ENCODE measurements at places on chromosomes 11 and 22.
A peak's percentile ranks its signal among the peaks of the same experiment; 100 is the strongest.

GRCh38 chr11:110793556-110793955 lies 81.3 kb upstream of the ARHGAP20 start:
- no peak overlapping the region for H3K27ac ChIP-seq
- no peak for DNase-seq
- H3K4me3 ChIP-seq, result no peak overlapping the region
- no peaks in the 10 kb centered on the region for H3K36me3 ChIP-seq
- H3K27me3 ChIP-seq, result no peaks in the 10 kb centered on the region

GRCh38 chr22:17241576-17242330 lies 22.5 kb upstream of the ADA2 start:
- H3K4me3 ChIP-seq, result no peak overlapping the region
- H3K4me1 ChIP-seq, result no peaks in the 10 kb centered on the region
- H3K27ac ChIP-seq, result no peak overlapping the region
- no peaks in the 10 kb centered on the region for H3K36me3 ChIP-seq
- no peak for DNase-seq

GRCh38 chr11:117973503-117973860 lies 12.7 kb upstream of the IL10RA start:
- no peak overlapping the region for H3K4me3 ChIP-seq
- H3K36me3 ChIP-seq, result no peaks in the 10 kb centered on the region
- no peak for DNase-seq
- no peak overlapping the region for H3K27ac ChIP-seq

DNA sequence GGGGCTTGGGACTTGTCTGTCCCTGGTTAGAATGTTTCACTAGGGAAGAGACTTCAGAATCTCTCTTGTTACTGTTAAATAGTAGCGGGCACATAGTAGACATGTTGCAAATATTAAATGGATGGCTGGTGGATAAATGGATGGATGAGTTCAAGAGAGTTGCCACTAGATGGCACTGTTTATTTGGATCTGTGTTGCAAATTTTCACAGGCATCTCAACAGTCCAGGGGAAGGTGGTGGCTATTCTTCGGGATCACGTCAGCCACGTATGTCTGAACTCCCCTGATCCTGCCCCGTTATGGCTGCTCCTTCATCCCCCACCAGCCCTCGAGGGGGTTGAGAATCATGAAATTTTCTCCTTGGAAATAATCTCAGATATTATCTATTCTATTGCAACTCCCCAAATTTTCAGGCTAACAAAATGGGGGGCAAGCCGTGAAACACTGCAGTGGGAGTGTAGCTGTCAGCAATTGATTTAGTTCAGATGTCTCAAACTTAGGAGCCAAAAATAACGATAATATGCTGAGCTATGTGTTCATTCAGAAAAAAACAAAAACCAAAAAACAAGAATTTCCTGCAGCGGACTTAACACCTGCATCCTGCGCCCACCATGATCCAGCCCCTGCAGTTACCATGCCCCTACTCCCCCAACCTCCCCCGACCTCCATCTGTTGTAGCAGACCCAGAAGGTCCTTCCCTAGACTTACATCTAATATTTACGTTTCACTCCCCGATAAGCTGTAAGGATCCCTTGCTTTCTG lies 29.1 kb upstream of the BIRC3 start:
- H3K27me3 ChIP-seq, result no peaks in the 10 kb centered on the region
- peak overlapping the region; percentile 38 for H3K4me3 ChIP-seq
- no peaks in the 10 kb centered on the region for H3K36me3 ChIP-seq
- DNase-seq, result peak; percentile 80
- peak overlapping the region; percentile 84 for H3K27ac ChIP-seq

DNA sequence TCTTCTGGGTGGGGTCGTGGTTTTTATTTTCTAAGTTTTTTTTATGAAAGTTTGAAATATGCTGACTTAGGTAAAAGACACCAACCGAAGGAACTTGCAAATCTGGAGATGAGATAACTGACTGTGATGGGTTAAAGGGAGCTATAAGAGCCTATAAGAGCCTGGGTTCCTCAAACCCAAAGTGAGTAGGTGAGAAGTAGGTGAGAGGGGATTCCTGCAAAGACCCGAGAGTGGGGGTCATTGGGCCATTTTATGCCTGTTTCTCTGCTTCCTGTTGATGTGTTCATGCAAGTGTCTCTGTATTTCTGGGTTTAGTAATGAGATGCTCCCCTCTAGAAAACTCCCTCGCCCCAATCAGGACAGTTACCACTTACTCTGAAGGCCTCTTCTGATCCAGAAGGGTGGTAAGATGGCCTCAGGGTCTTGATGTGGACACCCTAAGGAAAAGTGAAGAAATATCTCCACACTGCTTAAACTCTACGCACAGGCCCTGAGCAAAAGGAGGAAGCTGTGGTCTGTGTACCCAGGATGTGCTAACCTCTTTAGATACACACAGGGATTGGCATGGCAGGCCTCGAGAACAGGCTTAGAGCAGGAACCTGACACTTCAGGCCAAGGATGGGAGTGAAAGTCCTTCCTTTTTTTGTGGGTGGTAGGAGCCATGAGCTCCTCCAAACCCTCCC lies 1.8 kb downstream of the FLI1 start:
- peaks cover 15% of the 10 kb centered on the region for H3K4me1 ChIP-seq
- peak overlapping the region; percentile 98 for H3K4me3 ChIP-seq
- H3K27me3 ChIP-seq, result no peaks in the 10 kb centered on the region
- no peaks in the 10 kb centered on the region for H3K36me3 ChIP-seq
- DNase-seq, result no peak
- peak overlapping the region; percentile 97 for H3K27ac ChIP-seq

GRCh38 chr11:70908223-70908622 lies 344.2 kb downstream of the SHANK2 start:
- H3K27ac ChIP-seq, result no peak overlapping the region
- no peaks in the 10 kb centered on the region for H3K27me3 ChIP-seq
- no peak for DNase-seq
- H3K36me3 ChIP-seq, result no peaks in the 10 kb centered on the region

Data from SK-N-SH (cell line).